Stimulated activated CD8-positive, alpha-beta memory T cell treated with anti-CD3 and anti-CD28 coated beads, Interleukin-4, amount 100 ng/mL, for 1 hour (primary cell): ENCODE measurements at places on chromosomes 3 and 15.

GRCh38 chr15:41631880-41632470, 28.2 kb upstream of the MGA start:
- no peak for DNase-seq

GRCh38 chr3:114877378-114878113, 269.5 kb downstream of the ZBTB20 start:
- DNase-seq = no peak

GRCh38 chr3:149449182-149449581, 25.3 kb upstream of the TM4SF4 start:
- no peak for DNase-seq

DNA sequence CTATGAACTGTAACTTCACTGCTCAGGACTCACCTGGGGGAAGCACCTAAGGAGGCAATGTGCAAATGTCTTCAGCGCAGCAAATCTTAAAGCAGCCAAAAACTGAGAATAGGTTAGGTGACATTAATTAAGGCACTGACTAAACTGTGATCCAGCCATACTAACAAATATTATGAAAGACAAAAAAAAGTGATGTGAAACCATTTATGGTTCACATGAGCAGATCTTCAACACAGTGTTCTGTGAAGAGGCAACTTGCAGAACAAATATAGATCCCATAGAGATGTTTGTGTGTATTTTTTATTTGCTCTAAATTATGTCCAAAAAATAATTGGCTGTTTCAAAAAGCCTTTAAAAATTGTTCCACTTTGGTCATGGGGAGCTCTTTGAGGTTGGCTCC, 24.1 kb upstream of the MITF start:
- no peak for DNase-seq
